Activated CD8-positive, alpha-beta memory T cell treated with anti-CD3 and anti-CD28 coated beads for 4 hours (primary cell): ENCODE measurements at places on chromosomes 5 and 9.

- no peak for DNase-seq
Measured at GRCh38 chr5:59516161-59516560, 377.4 kb downstream of the PDE4D start.

DNA sequence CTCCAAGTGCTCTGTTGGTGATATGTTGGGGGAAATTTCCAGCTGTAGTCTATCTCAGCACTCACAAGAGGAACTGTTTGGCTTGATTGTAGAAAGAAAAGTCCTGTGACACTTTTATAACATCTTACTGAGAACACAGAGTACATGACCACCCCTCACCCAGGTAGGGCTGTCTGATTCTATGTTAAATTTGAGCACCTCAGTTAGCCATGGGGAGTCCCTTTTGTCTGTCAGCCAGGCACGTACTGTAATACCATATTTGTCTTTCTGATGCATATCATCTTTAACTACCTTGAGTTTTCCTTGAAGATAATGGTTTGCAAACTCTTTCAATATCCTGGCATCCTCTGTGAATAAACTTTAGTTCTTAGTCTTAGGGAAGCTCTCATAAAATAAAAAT is 164.5 kb downstream of the IZUMO3 start:
- no peak for DNase-seq

DNA sequence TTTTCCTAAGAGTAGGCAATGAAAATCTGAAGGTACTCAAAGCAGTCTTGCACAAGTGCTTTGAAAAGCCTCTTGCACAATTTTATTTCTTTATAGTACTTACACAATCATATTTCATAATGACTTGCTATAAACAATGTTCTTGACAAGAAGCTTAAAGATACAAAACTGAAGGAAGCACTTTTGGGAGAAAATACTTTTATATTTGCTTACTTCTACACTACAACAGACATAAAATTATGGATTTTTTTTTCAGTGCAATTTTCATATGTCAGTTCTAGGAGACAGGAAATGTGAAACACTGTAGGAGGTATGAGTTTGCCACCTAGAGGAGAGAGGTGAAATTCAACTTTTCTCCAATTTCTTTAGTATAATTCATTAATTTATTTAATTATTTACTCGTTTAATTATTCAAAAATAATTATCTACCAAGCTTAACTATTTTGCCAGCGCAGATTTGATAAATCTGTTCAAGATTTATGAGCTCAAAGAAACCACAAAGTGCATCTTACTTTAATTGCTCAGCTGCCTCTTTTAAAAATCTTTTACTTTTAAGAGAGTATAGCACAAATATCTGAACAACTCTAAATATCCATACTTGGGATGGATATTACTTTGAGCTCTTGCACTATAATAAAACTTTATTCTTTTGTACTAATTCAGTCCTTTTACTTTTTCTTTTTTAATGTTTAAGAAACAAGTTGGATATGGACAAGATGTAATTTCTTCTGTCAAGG is 29.0 kb upstream of the CDKN2B start:
- no peak for DNase-seq

DNA sequence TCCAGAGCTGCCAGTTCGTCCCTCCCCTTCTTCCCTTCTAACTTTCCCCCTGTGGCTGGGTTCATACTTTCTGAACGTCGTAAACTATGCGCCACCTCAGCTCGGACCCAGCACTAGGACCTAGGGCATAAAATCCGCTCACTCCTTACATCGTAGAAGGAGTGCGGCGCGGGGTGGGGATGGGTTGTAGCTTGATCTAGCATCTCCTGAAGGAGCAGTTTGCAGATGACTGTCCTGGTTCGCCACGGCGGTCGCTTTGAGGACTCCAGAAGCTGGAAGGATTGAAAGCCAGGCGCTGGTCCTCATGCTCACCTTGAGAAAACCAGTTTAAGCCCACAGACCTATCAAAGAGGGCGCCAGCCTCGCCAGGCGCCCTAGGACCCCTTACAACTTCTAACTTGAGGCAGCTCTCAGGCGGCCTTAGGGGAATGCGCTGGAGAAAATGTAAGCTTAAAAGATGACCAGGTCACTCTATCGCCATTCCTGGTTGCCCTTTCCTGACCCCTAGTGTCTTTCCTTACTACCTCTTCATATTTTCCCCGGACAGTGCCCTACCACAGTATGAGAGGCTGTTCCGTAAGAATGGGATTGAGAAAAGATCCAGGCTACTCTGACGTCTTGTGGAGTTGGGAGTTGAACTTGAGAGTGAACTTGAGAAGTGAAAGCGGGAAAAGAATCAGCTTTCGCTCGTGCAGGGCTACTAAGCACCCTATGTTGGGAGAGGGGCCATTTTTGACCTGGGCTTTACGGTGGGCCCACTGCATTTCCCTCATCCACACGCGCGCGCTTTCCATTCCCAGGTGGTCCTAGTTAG is 2.8 kb downstream of the RORB start:
- DNase-seq, result no peak

GRCh38 chr5:159735036-159735435 is 181.2 kb upstream of the ADRA1B start:
- DNase-seq, result no peak

DNA sequence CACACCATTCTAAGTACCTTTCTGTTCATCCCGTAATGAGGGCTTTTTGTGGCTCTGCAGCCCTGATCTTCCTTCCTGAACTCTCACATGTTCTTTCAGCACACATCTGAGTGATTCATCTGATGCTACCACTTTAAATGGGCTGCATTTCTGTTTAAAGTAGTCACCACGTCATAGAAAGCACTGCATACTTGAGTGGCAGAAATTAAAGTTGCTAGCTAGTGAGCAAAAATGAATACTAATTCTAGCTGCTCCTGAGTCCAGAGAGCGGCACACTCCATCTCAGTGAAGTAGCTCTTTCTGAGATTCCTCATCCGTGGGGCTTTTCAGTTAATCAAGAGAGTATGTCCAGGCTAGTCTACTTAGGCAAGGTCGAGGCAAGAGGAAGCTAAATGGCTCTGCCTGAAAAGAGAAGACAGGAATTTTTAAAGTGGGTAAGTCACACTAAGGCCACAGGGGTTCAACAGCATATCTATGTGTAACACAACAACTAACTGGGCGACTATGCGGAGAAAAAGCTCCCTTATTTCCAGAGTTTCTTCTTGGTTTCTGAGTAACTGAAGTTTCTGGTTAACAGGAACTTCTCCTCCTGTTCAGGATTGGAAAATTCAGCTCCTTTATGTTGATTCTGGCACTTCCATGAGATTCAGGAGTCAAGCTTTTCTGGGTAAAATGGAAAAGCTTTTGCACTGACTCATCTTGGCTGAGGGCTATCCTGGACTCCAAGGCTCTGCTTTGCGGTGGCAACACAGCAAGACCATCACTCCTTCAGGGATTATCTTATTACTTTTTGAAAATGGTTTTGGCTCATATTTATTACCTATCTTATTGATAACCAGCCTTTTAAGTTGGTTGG is 109.5 kb downstream of the TAF11L14 start:
- DNase-seq, result no peak

DNA sequence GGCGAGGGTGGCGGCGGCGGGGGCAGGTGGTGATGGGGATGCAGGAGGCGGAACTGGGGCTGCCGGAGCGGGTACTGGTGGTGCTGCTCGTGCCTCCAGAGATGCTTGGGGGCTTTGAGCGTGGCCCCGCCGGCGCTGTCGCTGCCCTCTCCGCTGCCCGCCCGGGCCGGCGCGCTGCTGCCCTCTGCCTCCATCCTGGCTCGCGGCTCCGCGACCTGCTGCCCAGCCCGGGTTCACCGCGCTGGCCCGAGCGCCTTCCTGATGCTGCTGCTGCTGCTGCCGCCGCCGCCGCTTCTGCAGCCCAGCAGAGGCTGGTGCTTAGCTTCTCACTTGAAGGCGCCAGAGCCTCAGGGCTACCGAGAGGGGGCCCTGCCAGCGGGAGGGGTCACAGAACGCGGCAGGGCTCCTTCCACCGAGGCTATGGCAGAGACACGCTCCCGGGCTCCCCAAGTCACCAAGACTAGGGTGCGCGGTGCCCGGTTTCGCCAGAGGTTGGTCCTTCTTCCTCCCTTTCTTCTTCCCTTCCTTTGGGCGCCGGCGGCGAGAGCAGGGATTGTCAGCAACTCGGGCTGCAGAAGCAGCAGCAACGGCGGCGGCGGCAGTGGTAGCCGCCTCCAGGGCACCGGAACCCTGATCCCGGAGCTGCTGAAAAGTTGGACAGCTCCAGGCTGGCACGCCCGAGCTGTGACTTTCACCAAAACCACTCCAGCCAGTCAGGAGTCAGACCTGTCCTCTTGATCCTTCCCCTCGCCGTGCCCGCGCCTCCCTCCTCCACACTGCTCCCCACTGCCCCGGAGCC is at the start of gene PDE4D:
Gene PDE4D (minus strand): TSS at position 298 of the 799 bp plus-strand sequence.
- DNase-seq, result no peak

GRCh38 chr9:95719354-95719753 is 156.1 kb upstream of the ERCC6L2 start:
- no peak for DNase-seq

DNA sequence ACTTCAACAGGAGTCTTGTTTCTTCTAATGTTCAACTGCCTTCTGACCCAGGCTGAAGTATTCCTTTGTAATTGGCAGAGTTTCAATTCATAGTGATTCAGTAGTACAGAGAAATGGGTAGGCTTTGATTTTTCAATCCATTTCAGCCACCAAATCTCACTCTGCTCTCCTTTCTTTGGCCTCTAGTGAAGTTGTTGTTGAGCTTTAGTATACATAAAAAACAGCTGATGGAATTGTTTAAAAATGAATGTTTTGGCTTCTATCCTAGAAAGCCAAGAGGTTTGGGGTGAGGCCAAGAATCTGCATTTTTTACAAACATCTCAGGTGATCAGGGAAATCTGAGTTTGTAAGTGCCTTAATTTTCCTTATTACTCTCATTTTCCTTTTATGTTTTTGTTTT is 182.9 kb upstream of the MAP1B start:
- DNase-seq, result no peak

GRCh38 chr9:17783227-17783626 is 204.4 kb downstream of the SH3GL2 start:
- DNase-seq, result no peak

DNA sequence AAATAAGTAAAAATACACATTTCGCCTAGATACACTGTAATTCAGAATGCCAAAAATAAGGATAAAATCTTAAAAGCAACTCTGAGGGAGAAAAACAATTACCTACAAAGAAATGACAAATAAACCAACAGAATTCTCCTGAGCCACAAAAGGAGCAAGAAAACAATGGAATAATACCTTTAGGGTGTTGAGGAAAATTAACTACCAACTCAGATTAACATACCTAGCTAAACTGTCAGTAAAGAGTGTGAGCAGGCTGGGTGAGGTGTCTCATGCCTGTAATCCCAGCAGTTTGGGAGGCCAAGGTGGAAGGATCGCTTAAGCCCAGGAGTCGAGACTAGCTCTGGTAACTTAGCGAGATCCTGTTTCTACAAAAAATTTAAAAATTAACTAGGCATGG is 81.5 kb downstream of the C9orf50 start:
- no peak for DNase-seq

DNA sequence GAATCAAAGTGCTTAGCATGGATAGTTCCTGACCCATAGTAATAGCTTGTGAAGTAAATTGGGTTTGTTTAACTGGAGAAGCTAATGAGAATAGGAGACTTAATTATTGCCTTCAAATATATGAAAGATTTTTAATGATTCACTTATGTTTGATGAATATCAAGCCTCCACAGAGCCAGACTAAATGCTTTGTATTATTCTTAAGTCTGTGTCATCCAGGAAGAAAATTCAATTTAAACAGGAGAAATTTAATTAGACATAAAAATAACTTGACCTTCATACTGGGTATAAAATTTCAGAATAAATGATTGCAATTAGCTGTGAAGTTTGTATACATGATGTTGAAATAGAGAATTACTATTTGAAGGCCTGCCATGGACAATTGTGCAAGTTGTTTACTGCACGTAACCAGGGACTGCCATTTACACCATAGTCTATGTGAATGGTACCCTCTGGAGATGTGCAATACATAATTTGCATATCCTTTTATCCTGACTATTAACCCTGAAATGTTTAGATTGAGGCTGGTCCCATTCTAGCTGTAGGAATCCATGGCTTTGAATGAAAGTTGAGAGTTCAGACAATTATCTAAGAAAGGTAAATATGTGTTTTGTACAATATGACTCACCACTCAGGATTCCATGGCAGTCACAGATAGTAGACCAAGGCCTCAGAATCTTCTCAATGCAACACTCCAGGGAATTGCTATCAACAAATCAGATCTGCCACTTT is 133.5 kb upstream of the IL12B start:
- DNase-seq, result no peak

GRCh38 chr9:135976944-135977343 is 15.8 kb upstream of the UBAC1 start:
- no peak for DNase-seq

- DNase-seq, result no peak
Measured at GRCh38 chr5:96597438-96598020, 64.6 kb upstream of the CAST start.

GRCh38 chr5:108681079-108681921 is 66.4 kb upstream of the FER start:
- no peak for DNase-seq

GRCh38 chr5:42767491-42768105 is 11.0 kb downstream of the CCDC152 start:
- DNase-seq, result no peak

DNA sequence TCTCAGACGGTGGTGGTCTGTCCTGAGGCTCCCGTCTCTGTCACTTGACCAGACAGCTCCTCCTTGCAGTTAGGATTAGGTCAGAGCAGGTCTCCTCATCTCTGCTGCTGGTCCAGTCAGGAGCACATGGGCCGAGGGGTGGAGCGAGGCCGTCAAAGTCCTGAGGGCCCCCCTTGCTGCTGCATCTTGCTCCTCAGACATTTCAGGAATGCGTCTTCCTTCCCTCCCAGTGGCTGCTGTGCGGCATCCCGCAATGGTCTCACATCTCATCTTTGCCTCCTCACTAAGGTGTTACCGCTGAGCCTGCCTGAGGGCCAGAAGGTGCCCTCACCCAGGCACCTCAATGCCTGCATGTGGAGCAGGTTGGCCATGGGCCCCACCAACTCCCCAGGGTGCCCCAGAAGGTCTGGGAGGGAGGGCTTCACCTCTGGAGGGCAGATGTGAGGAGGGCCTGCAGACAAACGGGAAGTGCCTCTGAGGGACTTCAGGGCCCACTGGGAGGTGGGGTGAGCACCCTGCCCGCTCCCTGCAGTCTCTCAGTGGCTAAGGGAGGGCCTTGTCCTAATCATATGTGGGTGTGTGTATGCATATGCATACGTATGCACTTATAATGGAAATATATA is 137.7 kb upstream of the LMX1B start:
- no peak for DNase-seq

DNA sequence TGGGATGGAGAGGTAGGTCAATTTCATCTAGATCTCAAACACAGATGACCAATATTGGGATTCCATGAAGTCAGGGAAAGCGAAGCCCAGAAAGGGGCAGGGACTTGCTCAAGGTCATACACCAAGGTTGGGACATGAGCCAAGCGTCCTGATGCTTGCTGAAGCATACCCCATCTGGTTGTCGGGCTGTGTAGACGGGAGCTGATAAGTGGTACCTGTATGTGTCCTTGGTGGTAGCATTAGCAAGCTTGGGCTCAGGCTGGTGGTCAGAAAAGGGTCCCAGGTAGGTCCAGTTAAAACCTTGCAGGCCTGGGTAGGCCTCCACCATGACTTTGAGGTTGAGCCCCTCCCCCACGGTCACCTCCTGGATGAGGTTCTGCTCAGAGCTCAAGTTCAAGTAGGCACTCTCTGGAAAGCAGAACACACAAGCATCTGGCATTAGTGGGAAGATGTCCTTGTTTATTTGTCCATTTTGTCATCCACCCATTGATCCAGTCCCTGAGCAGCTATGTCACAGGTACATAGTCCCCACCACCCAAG is 13.2 kb downstream of the CSF1R start:
- no peak for DNase-seq

- no peak for DNase-seq
Measured at GRCh38 chr5:156181656-156182055, 145.3 kb upstream of the SGCD start.
